Putamen (tissue), 1 donor: ENCODE measurements at places on chromosomes 5 and 9.

DNA sequence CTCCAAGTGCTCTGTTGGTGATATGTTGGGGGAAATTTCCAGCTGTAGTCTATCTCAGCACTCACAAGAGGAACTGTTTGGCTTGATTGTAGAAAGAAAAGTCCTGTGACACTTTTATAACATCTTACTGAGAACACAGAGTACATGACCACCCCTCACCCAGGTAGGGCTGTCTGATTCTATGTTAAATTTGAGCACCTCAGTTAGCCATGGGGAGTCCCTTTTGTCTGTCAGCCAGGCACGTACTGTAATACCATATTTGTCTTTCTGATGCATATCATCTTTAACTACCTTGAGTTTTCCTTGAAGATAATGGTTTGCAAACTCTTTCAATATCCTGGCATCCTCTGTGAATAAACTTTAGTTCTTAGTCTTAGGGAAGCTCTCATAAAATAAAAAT, 164.5 kb downstream of the IZUMO3 start:
- DNase-seq = no peak

GRCh38 chr9:77834898-77835488, 186.9 kb upstream of the GNA14 start:
- DNase-seq = no peak

GRCh38 chr9:79236466-79236865, 335.3 kb upstream of the TLE4 start:
- no peak for DNase-seq

- no peak for DNase-seq
Measured at GRCh38 chr5:119088438-119088837, 17.6 kb downstream of the DMXL1 start.

GRCh38 chr9:133468777-133469421, 9.1 kb downstream of the CACFD1 start:
- DNase-seq = no peak

DNA sequence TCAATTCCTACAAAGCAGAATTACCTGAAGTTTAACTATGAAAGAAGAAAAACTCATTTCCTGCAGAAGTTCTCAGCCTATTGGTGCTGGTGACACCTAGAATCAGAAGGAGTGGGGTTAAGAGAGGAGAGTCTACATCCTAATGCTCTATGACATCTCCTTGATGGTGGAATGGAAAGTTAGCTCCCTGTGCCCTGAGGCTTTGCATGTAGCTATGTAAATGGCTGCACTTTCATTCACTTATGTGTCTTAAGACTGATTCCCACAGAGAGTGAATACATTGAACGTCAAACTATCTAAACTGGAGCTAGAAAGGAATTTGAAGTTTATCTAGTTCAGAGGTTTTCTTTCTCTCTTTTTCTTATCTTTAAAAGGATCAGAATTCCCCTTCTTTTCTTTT, 52.1 kb upstream of the ADRB2 start:
- DNase-seq = no peak

GRCh38 chr9:33676746-33677505, 118.4 kb upstream of the PRSS3 start:
- peak; percentile 71 for DNase-seq

GRCh38 chr5:160044967-160045366, 36.0 kb downstream of the TTC1 start:
- no peak for DNase-seq

DNA sequence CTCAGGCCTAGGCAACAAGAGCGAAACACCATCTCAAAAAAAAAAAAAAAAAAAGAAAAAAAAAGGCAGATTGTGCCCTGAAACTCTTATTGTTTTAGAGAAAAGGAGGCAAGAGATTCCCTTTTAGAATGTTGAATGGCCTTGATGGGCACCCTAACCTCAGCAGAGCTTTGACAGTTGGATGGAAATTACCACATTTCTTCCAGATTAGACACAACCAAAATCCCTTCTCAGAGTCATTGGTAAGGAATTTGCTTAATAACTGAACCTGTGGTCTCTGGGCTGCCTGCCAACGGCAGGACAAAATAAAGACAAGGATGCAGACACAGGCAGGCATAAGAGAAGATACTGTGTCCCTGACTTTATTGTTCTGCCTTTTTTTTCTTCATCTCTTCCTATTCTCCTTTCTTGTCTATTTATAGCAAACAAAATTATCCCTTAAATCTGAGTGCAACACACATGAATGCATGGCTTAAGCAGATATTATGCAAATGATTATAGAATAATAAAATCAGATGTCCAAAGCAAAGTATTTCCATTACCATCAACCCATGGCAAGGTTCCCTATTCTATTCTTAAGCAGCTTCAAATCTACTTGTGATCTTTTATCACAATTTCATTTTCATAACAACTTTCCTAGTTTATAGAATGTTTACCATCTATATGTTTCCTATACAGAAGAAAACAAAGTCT, 37.3 kb upstream of the TRIO start:
- DNase-seq = no peak

- no peak for DNase-seq
Measured at GRCh38 chr5:160470437-160471361, 49.0 kb downstream of the PTTG1 start.

DNA sequence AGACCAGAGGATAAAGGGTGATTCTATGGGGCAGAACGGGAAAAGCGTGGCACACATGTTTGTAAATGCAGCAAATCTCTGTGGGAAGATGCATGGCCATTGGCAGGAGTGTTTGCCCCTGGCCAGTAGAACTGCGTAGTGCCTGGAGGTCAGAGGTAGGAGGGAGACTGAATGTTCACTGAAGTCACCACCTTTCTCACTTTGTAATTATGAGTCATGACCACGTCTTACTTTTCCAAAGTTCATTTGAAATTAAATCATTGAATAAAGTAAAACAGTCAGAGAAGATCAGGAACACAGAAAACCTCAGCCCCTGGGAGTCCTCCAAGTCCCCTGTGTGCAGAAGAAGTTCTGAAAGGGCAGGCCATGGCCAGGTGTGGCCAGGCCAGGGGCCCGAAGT, 4.6 kb downstream of the PTGES start:
- DNase-seq = no peak

- DNase-seq = no peak
Measured at GRCh38 chr5:115116001-115116400, 53.7 kb downstream of the TRIM36 start.

DNA sequence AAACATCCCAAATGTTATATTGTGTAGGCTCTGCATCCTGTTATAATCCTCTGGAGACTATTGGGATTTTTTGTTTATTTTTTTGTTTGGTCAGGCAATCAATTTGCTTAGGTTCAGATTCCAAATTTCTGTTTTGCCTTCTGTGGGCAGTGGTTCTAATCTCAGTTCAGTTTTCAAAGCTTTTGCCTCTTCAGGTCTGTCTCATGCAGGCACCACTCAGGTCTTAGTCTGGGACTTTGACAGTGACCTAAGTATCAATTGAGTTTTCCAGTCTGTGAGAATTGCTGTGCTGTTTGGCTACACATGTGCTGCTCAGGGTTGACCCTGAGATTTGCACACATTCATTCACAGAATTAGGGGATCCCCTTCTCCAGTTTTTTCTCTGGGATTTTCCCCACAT, 14.1 kb downstream of the SNX2 start:
- DNase-seq = no peak

DNA sequence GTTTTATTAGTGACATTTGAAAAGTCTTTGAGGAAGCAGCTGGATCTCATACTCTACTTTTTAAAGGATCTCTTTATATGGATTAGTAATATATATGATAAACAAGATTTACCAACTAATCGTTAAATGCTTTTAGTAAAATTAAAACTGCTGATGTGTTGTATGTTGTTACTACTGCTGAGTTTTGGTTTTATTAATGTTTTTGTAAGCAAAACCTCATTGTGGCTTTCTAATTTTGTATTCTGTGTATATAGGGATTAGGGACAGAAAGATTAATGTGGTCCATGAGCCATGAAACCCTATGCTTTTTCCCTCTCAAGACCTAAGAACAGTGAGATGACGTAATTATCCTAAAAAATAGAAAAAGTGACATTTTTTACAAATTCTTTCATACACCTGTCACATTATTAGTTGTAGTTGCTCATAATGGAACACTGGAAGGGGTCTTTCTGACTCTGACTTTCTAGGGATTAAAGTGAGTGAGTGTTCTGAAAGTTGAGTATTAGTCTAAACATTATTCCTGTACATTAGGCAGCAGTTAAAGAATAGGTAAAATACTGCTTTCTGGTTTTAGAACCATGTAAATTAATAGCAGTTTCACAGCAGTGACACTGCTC, 85.9 kb downstream of the SLC12A2 start:
- no peak for DNase-seq

DNA sequence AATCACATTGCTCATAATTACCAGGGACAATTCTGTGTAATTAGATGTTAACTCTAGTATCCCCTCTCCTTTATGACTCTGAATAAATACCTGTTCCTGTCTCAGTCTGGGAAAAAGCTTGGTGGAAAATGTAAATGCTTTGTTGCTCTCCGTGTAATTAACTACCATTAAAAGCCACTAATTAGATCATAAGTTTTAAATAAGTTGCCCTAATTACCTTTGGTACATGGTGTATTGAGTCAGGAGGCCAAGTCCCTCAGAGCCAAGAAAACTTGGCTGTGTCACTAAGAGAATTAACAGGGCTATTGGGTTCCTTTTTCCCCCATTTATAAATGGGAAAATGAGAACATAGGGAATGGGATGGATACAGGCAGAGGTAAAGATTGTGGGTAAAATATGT, 617.6 kb downstream of the TLR4 start:
- no peak for DNase-seq

GRCh38 chr5:136042665-136043121, 13.9 kb downstream of the TGFBI start:
- no peak for DNase-seq

DNA sequence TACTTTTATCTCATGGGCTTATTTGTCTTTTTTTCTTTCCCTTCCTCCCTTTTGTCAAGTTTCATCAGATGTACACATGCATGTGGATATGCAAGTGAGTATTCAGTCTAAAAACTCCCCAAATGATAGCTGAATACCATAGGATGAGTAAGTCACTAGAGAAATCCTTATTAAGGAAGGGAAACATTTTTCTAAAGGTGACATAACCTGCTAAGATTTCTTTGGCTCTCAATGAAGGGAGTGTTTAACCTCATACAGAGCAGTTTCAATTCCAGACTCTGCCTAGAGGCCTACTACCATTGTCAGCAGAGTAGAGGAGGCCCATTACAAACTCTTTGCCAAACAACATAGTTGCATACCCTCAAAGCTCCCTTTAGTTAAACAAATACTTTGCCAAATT, 192.4 kb downstream of the ARHGEF28 start:
- no peak for DNase-seq

DNA sequence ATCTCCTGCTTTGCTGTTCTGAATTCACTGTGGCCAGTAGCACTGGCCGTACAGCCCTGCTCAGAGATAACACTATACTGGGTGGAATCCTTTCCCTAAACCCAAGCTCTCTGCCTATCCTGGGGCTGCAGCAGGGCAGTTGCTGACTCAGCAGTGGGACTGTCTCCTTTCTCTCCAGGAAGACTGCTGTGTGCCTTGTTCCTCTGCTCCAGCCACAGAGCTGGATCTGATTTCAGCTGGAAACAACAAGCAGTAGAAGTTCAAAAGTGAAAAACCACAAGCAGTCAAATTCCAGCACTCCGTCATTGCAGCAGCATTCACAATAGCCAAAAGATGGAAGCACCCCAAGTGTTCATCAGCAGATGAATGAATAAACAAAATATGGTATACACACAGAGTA, 105.0 kb downstream of the FBXL7 start:
- DNase-seq = no peak

DNA sequence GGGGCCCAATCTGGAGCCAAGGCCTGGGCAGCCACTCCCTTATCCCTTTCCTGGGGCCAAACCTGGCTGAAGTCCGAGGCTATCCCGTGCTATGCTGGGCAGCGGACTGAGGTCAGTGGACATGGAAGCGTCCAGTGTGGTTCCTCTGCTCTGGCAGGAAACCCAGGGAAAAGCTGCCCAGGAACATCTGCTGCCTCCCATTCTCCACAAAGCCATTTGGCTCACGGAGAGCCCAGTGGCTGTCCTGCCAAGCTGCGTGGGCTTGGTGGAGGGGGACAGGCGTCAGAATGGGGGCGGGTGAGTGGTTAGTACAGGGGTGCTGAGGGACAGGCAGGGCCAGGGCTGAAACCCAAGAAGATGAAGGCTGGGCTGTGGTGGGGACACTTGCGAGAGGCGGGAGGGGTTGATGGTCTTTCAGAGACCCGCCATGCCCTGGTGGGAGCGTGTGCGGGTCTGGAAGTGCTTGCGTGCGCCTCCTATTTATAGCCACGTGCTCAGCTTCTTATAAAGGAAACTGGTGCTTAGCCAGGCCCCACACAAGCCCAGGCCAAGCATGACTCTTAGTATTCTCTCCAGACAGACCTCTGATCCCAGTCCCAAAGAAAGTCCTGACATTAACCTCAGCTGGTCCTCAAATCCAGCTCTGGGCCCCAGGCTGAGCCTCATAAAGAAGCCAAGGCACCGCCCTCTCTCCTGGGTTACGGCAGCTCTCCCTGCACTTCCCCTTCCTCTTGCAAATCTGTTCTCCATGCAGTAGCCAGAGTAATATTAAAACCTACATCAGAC, 9.4 kb upstream of the SLC6A7 start:
- DNase-seq = peak; percentile 77

DNA sequence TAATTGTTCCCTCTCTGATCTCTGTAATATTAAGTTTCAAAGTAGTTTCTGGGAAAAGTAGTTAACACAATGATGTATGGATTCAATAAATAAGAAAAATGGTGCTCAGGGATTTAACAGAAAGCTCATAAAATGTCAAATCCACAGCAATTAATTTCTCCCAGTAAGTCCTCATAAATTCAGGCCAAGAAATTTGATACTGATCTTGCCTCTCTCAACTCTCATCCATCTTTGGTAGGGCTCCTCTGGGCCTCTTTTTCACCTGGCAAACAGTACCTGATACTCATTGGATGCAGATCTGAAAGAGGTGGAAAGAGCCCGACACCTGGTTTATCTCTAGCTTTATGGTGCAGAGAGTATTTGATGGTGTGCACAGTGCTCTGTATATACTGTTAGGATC, 106.1 kb downstream of the STK32A start:
- no peak for DNase-seq

DNA sequence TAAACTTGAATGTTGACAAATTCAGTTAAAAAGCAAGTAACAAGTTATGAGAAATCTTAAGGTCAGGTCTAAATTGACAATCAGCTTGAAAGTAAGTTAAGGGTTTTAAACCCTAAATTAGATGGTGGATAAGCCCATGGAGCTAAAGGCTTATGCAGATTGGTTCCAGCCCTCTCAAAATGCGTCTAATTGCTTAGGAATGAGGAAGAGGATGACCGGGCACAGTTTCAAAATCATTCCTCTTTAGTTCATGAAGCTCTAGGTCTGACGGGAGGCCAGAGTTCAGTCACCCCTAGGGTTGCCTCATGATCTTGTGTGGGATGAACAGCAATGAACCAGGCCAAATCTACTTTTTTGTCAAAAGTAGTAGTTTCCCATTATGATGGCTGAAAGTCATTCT, 75.4 kb downstream of the SLC38A9 start:
- no peak for DNase-seq
